Cortex of kidney (tissue), 1 donor: ENCODE measurements at places on chromosomes 3 and 15.

- DNase-seq = no peak
Observed at GRCh38 chr3:9613056-9613748, 36.1 kb upstream of the MTMR14 start.

- no peak for DNase-seq
Observed at GRCh38 chr3:37255990-37256308, 81.6 kb upstream of the LRRFIP2 start.

DNA sequence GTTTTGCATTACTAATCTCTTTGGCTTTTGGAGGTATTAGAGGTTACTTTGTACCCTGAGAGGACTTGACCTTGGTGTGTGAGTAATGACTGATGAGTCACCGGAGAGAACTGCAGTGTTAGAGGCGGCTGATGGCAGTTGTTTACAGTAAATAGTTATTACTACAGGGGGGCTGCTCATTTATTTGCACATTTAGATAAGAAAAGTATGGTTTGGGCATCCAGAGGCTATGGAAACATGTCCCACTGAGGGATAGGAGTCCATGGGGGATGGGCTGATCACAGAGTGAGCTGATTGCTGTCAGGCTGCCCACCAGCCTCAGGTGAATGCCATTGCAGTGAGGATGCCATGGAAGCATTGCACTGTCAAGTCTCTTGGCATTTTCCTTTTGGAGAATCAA lies 17.3 kb upstream of the STAC start:
- DNase-seq = no peak

DNA sequence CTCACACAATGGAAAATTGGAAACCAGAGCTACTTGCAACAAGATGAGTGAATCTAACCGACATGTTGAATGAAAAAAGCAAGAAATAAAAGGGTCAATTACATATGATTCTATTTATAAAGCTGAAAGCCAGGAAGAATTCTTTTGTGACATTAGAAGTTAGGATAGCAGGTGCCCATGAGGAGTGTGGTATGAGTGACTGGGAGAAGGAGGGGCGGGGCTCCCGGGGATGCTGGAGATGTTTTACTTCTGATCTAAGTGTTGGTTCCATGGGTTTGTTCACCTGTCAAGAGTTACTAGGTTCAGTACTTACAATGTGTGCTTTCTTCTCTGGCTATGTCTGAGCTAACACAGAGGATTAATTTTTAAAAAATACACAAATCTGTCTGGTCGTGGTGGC lies 60.8 kb downstream of the NSMCE3 start:
- DNase-seq = no peak

DNA sequence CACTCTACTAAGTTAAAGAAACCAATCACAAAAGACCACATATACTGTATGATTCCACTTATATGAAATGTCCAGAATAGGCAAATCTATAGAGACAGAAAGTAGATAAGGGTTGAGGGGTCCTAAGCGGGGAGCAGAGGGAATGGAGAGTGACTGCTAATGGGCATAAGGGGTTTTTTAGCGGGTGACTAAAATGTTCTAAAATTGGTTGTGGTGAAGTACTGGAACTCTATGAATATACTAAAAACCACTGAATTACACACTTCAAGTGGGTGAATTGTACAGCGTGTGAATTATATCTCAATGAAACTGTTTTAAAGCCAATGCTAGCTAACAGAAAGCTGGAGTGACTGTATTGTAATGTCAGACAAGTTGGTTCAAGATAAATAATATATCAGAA lies 33.3 kb downstream of the KPNA1 start:
- no peak for DNase-seq

GRCh38 chr3:127762077-127762786 lies 60.1 kb downstream of the MGLL start:
- DNase-seq = no peak

DNA sequence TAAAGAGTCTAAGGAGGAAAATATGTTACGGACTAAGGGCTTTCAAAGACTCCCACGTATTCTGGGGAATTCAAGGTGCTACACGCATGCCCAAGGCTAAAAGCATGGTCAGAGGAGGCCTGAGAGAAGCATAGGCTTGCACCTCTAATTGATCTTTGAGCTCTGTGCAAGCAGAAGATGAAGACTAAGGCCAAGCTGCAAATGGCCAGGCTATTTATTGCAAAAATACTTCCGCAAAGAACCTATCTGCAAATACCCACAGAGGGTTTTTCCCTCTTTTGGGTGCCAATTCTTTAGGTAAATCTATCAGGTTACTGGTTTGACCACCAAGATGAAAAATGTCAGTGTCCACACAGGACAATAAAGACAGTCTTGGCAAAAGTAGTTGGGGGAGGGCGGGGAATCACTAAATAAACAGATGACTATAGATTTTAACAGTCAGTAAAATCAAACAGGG lies 119.5 kb downstream of the STAG1 start:
- DNase-seq = no peak

DNA sequence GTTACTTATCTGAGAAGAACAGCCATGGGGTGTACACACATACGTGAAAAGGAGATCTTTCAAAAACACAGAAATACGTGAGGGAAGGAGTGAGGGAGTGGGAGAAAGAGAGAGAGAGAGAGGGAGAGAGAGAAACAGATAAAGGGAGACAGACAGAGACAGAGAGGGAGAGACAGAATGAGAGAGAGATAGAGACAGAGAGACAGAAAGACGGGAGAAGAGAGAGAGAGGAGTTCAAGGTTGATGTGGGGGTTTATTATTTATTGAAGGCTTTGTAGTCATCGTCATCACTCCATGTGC lies 64.0 kb downstream of the CHST2 start:
- no peak for DNase-seq

DNA sequence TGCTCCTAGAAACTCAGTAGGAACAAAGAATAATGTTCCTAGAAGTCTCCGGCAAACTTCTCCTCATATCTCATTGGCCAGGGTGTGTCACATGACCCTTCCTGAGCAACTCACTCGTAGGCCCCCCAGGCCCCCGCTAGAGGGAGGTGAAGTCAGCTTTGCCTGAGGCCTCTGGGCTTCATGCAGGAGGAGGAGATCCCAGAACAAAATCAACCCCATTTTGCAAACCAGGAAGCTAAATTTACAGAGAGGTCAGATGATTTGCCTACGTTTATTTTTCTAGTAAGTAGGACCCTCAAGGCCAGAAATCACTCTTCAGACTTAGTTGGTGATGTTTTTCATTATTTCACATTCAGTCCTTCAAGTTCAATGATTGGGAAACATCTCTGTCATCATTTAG lies 99.1 kb downstream of the SSR3 start:
- no peak for DNase-seq

DNA sequence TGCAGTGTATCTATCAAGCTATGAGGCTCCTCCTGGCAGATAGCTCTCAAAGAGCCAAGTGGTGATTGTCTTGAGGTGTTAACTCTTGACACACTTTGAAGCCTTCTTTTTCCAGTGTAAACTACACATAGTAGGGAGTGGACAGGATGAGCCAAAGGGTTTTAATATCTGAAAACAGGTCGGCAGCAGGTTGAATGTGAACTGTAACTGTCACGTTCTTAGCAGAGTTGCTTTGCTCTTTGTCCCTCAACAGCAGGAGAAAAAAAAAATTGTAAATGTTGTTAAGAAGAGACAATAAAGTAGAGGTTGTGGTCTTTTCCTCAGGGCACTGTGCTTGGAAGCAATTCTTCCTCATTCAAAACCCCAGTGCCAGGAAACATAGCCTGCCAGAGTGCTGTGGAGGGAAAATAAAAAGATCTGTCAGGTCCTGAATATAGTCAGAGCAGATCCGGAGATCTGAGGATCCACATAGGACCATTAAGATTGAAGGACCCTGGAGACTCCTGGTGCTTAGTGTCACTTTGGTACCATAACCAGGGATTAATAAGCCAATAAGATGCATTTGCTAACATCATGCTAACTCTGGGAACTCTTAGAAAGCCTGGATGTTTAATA lies 229.7 kb downstream of the NAALADL2 start:
- no peak for DNase-seq

GRCh38 chr15:65558336-65558735 lies 28.1 kb downstream of the HACD3 start:
- DNase-seq = no peak

GRCh38 chr15:67884514-67885174 lies 44.8 kb upstream of the RNU6-1 start:
- no peak for DNase-seq

DNA sequence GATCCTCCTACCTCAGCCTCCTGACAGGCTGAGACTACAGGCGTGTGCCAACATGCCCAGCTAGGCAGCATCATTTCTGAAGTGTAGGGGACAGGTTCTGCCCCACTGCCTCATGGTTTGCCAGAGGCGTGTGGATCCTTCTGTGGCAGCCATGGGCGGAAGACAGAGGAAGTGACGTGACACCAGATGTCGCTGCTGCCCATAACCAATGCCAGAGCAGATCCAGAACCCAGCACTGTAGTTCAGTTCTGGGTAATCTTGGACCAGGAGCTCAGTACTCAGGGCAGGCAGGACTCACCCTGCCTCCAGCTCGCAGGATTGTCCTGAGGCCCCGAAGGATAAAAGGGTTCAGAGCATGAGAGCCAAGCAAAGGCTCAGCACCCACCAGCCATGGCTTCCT lies 8.2 kb downstream of the RBPMS2 start:
- DNase-seq = no peak

DNA sequence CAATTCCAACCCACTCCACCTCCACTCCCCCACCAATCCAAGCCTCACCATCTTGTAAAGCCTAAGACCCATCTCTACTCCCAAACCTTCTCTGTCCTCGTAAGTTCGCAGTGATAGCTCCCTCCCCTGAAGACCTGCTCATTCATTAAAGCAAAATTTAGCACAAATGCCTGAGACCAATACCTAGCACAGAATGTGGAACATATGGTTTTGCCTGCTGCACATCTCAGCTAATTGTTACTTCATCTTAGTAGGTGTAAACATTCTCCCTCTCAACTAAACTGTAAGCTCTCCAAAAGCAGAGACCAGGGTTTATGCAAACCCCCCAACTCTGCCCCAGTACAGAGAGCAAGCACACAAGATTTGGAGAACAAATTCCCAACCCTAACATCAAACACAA lies 20.5 kb downstream of the DCLK3 start:
- DNase-seq = no peak

DNA sequence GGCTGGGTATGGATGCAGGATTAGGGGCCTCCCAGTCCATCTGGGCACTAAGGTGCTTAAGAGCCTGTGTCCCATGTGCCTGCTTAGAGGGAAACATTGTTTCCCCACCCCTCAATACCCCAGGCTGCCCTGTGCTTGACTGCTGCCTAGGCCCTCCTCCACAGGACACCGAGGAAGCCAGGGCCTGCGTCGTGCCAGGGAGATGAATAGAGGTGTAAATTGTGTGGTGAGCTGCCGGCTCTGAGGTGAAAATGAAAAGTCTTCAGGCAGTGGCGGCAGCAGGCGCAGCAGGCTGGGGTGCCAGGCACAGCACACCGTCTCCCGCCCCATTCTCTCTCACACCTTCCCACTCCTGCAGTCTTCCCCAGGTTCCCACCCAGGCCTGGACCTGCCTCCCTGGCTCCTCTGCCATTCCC lies 13.9 kb upstream of the GRM2 start:
- no peak for DNase-seq

- no peak for DNase-seq
Observed at GRCh38 chr3:147737376-147737775, 328.2 kb downstream of the ZIC1 start.

- DNase-seq = no peak
Observed at GRCh38 chr3:15982667-15983196, 185.0 kb upstream of the ANKRD28 start.

GRCh38 chr3:129268396-129268795 lies 10.3 kb upstream of the HMCES start:
- DNase-seq = no peak

DNA sequence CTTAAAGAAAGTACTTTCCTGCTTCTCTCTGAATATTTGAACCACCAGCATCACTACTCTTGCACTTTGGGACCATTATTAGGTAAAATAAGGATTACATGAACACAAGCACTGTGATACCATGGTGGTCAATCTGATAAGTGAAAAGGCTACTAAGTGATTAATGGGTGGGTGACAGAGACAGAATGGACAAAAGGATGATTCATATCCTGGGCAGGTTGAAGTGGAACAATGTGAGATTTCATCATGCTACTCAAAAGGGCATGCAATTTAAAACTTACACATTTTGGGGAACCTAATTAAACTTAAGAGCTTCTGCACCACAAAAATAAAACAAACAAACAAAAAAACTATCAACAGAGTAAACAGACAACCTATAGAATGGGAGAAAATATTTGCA lies 172.0 kb upstream of the CD96 start:
- no peak for DNase-seq

- no peak for DNase-seq
Observed at GRCh38 chr15:79463043-79463780, 31.1 kb downstream of the MINAR1 start.

DNA sequence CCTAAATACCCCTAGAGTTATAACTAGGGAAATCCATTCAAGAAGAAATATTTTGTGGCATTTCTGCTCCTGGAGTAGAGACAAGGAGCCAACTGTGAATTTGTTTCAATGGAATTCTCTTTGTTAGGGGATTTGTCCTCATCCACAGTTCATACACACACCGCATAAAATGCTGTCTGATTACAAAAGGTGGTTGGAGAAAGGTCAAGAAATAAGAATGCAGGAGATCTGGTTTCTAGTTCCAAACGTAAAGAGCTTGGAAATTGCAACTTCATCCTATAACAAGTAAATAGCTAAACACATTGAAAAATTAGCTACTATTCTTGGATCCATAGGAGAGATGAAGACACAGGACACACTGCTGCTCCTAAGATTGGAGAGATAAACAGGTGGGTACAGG lies 66.3 kb upstream of the NEDD4 start:
- DNase-seq = no peak

DNA sequence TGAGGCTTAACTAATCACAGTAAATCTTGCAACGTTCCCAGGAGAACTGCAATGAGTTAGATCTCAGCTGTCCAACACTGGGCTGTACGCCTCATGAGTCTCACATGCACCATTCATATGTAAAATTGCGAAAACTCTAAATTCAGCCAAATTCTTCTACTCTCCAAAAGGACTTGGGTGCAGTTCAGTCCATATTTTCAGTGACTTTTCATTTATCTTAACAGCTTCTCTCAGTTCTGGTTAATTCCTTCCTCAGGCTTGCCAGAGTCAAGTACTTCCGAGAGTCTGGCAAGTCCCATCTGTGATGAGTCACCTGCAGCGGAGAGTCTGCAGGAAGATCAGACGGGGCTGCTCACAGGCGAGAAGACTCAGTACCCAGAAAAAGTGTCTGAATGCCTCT lies 11.5 kb downstream of the CCDC80 start:
- DNase-seq = no peak

DNA sequence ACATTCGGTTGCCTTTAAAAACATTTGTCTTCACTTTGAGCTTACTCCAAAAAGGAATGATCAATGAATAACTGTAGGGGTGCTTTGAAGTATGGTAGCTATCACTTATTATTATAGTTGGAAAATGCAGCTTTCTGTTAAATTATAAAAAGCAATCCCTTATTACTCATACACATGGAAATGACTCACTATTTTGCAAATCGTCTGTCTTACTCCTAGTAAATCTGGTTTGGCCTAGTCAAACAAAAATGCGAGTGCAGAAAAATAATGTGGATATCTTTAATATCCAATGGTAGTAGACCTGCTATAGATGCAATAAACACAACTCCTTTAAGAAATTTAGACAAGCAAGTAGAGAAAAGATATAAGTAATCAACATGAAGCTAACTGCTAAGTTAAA lies 112.5 kb downstream of the ZIC1 start:
- DNase-seq = no peak
